ENCODE measurements at places on chromosomes 4 and X.

- DNase-seq: no peak
Observed at GRCh38 chr4:112560084-112560483, 44.1 kb upstream of the NEUROG2 start.

- DNase-seq: no peak
Observed at GRCh38 chrX:71955530-71956120, 45.0 kb downstream of the NHSL2 start.

DNA sequence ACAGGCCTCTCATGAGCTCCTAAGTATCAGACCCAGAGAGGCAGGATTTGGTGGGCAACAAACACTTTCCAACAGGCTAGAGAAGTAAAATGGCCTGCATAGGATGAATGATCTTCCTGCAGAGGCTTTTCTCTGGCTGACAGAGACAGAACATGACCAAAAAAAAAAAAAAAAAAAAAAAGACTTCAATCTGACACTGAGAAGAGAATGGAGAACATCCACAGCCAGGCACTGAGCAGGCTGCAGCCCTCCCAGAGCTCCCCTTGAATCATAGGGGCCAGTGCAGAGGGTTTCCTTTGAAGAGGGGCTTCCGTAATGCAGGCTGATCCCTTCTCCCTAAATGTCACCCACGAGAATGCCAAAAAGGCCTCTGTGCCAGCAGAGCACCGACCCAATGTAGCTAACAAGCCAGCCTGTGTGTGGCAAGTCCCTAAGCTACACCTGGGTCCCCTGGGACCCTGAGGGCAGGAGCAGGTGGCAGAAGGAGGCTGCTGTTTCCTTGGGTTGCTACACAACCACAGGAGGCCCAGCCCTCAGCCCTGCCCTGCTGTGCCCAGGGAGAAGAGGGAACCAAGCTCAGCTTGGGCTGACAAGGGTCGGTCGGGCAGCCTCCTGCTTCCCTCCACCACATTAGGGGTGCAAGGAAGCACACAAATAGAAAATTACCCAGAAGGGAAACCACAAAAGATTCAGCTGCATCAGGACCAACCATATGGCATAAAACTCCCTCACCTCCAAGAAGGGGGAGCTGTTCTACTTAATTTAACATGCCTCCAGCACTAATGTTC, 55.6 kb downstream of the MAP7D2 start:
- DNase-seq: no peak

GRCh38 chr4:53653484-53654053, 62.3 kb upstream of the LNX1 start:
- DNase-seq: no peak

GRCh38 chr4:67861513-67861912, 22.3 kb downstream of the TMPRSS11D start:
- DNase-seq: no peak

DNA sequence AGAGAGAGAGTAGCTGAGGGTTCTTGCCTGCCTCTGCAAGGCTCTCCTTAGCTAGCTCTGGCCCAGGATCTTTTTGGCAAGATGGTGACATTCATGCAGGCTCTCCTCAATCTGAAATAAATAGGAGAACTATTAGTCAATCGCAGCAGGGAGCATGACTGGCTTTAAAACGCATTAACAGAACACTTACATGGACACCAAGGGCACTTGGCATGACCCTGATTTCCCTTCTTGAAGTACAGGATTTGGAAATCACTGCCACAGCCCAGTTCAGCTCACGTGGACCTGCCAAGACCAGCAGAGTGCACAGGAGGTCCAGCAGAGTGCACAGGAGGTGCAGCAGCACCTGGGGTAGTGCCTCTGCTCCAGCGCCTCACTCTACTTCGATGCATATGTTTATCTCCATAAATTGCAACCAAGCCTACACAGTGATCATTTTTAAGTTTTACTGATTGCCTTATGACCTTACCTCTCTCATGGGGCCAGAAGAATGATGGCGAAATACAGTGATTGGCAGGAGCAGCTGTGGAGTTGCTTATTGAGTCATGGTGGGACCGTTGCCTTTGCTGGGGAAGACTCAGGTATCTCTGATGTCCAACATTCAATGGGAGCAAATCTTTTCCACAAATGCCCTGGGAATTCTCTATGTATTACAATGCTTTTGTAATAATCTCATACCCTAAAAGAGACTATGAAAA, 122.4 kb downstream of the SYNPO2 start:
- no peak for DNase-seq

DNA sequence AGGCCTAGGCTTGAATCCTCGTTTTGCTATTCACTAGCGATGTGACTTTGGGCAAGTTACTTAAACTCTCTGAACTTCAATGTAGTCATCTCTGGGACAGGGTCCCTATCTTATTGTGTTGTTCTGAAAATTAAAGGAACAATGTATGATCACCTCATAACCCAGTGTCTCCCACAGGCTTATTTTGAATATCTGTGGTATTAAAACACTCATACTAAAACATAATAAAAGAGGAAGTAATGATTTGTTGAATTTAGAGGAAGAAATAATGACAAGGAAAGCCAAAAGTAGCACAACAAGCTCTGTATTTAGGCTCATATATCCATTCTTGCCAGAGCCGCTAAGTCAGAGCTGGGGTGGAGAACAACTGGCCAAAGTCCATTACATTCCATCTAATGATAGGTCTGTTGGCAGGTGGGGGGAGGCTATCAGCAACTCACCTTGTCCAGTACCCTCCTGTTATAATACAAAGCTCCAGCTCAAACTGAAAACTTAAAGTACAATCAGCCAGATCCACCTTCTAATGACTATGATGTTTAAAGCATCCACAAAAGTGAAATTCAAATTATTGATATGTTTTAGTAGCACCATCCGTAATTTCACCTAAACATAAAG, 64.5 kb upstream of the LSM6 start:
- no peak for DNase-seq

- no peak for DNase-seq
Observed at GRCh38 chr4:124579896-124580295, 132.6 kb downstream of the ANKRD50 start.

- no peak for DNase-seq
Observed at GRCh38 chrX:11740794-11741193, 17.2 kb upstream of the MSL3 start.

GRCh38 chrX:84441143-84441542, 61.1 kb downstream of the HDX start:
- DNase-seq: no peak

DNA sequence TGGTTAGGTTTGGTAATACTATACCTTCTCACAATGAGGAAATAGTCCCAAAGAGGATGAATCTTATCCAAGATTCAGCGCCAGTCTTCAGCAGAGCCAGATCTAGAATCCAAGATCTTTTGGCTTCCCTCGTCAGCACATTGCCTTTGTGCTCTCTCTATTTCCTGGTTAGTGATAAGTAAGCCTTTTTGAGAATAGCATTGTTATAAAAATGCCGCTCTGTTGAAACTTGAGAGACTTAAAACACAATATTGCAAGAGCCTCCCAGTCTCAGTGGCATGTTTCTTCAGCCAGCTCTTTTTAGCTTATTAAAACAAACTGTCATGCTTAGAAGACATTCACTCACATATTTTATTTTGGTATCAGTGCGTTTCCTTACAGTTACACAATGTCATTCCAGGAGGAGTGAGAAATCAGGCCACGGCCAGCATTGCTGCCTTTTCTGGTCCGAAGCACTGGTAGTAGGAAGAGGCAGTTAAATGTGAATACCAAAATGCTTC, 141.4 kb downstream of the KLHL8 start:
- no peak for DNase-seq

GRCh38 chr4:186881521-186882220, 158.0 kb upstream of the FAT1 start:
- no peak for DNase-seq

GRCh38 chrX:111892375-111892774, 16.4 kb downstream of the TRPC5OS start:
- no peak for DNase-seq

DNA sequence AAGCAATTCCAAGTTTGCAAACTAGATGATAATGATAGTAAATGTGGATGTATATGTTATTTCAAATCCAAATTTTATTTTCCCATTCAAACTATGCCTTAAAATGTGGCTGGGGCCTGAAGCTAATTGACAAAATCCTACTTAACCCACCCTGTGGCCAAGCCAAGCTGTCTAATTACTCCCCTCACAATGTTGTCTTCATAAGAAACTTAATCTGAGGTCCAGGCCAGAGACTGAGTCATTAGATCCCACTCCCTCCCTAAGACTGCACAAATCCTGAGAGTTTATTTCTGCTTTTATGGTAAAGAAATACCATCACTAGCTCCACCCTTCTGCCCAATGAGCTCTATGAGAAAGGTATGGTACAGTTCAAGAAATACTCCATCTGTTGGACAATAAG, 16.6 kb downstream of the SMPX start:
- no peak for DNase-seq

- no peak for DNase-seq
Observed at GRCh38 chrX:68710870-68711576, 63.6 kb downstream of the STARD8 start.

DNA sequence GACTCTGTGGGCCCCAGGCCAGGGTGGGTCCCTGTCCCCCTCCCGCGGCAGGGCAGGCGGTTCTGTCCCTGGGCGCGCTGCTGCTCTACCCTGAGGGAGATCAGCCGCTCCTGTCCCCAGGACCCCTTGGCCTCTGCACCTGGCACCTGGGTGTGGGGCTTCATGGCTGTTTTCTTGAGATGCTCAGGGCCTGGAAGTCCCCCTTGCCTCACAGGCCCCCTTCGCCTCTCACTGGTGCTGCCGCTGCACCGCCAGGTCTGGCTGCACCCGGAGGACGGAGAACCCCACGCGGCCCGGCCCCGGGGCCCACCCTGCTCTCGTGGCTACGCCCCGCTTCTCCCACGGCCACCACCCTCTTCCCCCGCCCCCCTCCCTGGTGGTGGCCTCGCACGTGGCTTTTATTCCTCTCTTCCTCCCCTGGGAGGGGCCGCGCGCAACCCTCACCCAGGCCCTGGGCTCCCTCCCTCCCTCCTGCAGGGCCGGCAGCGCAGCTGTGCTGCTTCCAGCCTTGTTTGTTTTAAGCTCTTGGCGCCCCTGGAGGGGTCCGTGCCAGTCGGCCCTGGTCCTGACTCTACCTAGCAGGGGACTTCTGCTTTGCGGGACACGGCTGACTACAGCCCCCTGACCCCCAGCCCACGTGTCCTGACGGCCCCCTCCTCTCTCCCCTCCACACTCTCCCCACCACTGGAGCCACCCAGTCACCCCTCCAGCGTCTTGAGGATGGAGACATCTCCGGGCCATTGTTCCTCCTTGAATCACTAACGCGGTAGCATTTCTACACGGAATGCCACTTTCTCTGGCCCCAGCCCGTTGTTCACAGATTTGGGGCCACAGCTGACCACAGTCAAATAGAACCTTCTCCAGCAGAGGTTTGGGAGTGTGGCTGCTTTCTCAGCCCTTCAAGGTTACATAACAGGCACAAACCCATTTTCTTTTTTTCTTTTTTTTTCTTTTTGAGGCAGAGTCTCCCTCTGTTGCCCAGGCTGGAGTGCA, 20.6 kb upstream of the CLDN24 start:
- no peak for DNase-seq

GRCh38 chrX:30895370-30895769, 6.3 kb upstream of the TAB3 start:
- DNase-seq: no peak

DNA sequence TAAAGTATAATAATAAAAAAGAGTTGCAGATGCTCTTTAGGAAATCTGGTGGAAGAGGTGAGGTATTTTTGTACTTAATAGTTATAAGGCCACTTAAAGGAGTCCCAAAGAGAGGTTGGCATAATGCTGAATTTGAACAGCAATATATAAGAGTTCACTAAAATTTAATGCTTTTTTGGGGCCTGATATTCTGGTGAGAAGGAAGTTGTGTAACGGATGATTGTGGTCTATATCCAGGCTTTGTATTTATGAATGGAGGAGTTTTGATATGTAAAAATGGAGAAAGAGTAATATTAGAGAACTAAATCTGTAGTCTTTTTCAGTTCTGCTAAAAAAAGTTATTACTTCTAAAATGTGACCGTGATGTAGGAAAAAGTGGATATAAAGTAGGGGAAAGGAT, 20.4 kb downstream of the BMP2K start:
- DNase-seq: no peak

- DNase-seq: no peak
Observed at GRCh38 chrX:95762716-95763115, 921.9 kb upstream of the DIAPH2 start.

DNA sequence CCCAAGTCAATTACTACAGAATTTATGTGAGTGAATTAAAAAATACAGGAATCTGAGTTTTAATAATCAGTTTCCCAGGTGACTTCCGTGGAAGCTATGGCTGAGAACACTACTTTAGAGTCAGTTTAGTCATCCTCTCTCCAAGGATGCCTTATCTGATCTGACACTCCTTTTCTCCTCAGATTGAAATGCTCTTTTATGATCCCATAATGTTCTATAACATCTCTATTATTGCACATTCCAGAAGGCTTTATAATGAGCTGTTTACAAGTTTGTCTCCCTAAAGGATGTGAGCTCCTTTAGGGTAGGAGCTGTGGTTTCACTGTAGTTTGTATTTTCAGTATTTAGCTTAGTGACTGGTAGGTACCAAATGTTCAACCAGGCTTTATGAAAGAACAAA, 90.0 kb downstream of the GPRIN3 start:
- no peak for DNase-seq

DNA sequence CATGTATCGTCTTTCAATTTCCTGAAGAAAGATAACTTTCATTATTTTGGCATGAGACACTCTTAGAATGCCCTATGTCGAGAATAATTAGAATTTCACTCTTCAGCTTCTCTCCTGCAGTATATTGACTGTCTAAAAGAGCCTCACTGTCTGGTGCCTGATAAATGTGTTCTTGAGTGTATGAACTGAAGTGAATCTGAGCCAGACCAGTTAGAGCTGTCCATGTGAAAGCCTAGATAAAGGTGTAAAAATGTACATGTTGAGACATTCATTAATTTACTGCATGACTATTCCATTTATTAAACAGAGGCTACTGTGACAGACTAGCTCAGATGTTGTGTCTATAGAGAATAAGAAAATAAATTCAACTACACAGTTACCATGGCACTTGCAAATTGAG, 283.2 kb downstream of the PCDH18 start:
- DNase-seq: no peak

DNA sequence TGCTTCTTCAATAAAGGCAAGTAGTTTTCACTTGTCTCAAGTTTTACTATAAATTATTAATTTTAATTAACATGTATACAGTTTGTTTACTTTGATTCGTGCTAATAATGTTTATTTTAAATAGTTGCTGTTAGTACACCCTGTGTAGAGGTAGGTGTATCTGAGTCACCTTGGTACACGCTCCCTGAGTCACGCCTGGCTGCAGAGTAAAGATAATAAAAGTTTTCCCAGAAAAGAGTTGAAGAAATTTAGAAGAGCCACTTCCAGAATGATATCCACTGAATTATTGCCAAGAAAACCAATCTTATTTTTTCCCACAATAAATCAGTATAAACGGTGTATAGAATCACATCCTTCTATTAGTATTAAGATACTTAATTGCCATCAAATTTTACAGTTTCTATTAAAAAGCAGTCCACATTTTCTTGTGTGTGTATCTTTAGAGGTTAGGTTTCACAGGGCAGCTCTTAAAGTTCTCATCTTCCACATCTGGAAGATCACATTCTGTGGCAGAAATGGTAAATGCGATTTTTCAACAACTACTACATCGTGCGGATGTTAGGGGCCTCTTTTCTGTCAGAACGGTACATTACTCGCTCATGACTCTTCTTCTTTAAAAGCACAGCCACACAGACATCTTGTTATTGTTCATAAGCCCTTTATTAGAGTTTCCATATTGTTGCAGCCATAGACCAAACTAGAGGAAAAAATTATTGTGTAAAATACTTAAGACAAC, 55.4 kb downstream of the HADH start:
- DNase-seq: no peak

- no peak for DNase-seq
Observed at GRCh38 chr4:182177166-182177565, 66.0 kb upstream of the TENM3 start.
